Fibroblast of mammary gland (primary cell): ENCODE measurements at places on chromosomes 1 and 21.
A peak's percentile ranks its signal among the peaks of the same experiment; 100 is the strongest.

GRCh38 chr21:27164208-27165177, 197.6 kb upstream of the ADAMTS5 start:
- DNase-seq, result peak; percentile 10

DNA sequence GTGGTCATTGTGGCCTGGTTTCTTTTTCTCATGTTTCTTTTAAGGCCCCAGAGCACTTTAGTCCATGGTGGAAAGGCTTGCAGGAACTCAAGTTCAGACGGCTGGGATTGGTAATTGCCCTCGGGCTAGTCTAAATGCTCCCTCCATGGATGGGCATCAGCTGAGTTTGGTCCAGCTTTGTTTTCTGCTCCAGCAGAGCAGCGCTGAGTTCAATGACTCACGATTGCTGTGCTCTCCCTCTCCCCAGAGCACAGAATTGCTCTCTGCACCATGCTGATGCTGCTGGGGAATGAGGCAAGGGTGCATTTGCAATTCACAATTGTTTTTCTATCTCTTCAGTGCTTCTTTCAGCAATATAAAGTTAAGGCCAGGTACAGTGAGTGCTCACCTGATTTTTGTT, 1.8 kb upstream of the OR2T6 start:
- no peak for DNase-seq

- DNase-seq, result no peak
These were observed 11.6 kb downstream of the IVNS1ABP start for GRCh38 chr1:185305419-185305818.

- DNase-seq, result no peak
These were observed 76.3 kb downstream of the ZSCAN20 start for GRCh38 chr1:33548721-33549120.

GRCh38 chr1:62299426-62300200, 19.6 kb downstream of the KANK4 start:
- DNase-seq, result no peak

- DNase-seq, result peak; percentile 52
These were observed 84.4 kb upstream of the RAB4A start for GRCh38 chr1:229186373-229187056.

DNA sequence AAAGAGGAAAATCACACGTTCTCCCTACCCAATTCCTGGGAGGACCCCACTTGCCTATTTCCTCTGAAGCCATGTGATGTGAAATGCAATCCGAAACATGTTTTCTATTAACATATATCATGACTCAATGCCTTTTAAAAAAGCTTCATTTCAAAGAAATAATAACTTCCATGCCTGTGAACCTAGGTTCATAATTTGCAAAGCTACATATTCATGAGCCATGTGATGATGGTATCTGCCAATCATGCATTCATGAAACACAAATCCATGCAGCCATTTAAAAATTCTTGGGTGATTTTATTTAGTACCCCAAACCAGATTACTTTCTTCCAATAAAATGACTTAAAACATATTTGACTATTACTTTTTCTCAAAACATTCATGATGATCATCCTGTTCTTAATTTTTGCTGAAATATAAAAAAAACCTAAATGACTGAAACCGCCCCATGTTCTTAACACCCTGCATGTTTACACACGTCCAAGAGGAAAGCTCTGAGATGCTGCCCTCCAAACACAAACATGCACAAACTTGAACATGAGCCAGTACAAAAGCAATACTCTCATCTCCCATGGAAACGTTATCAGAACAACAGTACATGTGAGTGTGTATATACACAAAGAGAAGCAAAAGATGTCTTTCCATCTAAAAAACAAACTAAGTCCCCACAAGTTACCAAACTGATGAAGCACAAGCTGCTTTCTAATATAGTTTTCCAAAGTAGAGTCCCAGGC, 140.1 kb downstream of the TGFBR3 start:
- peak; percentile 45 for DNase-seq

- peak; percentile 35 for DNase-seq
These were observed 10.7 kb downstream of the TMEM63A start for GRCh38 chr1:225871359-225872074.
